A172 (cell line): ENCODE measurements at places on chromosomes 16 and 17. TPM values are rescaled to one million over a fixed set of nuclear protein-coding genes. Genes with fewer than 3 reads are reported as not detected.

MARVELD3 gene
- 0.14 TPM in 1 of 2 replicates, not detected in the other for total RNA-seq

CACNG5 gene
- total RNA-seq: not detected in 2 replicates

DNA sequence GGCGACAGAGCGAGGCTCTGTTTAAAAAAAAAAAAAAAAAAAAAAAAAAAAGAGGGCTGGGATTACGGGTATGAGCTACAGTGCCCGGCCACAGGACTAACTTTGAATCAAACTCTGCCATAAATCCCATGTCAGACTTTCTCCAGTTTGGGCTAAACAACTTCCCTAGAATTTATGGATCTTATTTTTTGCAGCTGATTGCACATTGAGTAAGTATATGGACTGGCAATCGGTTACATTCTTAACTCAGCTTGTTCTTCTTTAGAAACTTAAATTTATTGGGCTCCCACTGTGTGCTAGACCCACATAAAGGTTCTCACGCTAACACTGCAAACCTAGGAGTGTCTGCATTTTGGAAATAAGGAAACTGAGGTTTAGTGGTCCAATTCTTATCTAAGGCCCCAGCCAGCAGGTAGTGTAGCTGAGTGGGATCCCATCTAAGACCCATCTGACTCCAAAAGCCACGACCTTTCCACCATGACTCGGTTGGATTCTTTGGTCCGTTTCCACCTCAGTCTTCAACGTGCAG, 718 bp upstream of the CBFB start:
- no peak for DNase-seq

DNA sequence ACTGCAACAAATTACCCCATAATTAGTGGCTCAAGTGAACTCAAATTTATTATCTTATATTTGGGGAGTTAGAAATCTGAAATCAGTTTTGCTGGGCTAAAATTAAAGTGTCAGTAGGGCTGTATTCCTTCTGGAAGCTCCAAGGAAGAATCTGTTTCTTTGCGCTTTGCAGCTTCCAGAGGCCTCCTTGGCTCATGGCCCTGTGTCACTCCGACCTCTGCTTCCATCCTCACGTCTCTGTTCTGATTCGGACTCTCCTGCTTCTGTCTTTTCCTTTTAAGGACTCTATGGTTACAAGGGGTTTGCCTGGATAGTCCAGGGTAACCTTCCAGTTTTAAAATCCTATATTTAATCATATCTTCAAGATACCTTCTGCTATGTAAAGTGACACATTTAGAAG, 232.1 kb downstream of the CA10 start:
- no peak for DNase-seq

KRT9 gene
- total RNA-seq: not detected in 2 replicates

TMEM101 gene
- 48.3 and 73.8 TPM in 2 replicates for total RNA-seq
